Activated effector memory CD4-positive, alpha-beta T cell treated with Interleukin-2 at 50 U/mL for 16 hours (primary cell): ENCODE measurements at places on chromosomes 5 and 9.
A peak's percentile ranks its signal among the peaks of the same experiment; 100 is the strongest.

GRCh38 chr9:14298601-14299022 is 15.3 kb downstream of the NFIB start:
- no peak for DNase-seq

- no peak for DNase-seq
Measured at GRCh38 chr9:69433392-69433791, 108.4 kb downstream of the ENTREP1 start.

DNA sequence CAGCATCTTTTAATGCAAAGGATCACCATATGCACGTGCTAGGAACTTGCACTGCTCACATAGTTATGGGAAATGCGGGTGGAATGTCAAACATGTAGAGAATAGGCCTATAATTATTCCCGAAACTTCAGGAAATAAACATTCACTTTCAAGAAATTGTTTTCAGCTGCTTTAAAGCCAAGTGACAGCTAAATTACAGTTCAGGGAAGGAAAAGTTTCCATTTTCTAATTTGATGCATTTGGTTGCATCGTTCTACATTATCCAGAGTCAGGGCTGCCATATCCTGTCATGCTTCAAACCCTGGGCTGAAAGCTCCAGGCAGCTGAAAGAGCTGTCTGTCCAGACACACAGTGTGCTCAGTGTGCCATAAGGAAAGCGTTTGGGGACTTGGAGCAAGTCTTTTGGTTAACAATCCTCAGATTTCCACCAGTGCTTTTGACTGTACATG is 518.1 kb downstream of the CSNK1G3 start:
- DNase-seq: no peak

- DNase-seq: no peak
Measured at GRCh38 chr9:13267743-13268142, 11.7 kb downstream of the MPDZ start.

DNA sequence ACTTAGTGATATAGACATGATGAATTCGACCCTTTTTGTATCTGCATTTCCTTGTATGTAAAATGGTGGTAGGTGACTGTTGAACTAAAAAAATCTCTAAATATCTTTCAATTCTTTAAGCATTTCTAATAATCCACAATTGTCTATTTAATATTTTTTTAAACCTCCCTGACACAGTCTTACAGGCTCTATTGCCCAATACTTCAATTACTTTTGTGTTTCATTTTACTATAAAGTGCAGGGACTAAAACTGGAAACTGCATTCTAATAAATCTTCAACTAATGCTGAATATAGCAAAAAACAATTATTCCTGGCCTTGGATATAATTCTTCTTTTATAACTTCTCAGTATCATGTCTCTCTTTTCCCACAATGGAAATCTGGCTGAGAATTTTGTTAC is 202.7 kb upstream of the PIK3R1 start:
- DNase-seq: no peak

DNA sequence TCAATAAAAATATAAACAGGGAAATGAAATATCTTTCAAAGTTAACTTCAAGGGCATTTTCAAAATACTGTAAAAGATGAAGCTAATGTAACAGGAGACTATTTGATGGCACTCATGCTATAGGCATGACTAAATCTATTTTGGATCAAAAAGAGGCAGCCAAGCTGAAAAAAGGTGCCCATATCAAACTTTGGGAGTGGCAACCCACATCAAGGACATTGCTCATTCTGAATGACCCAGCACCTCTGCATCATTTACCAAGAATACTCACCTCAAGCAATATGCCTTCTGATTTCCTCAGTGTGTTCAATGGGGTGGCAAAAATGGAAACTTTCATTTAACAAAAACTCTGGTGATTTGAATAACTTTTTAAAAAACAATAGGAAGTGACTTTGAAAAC is 853.3 kb downstream of the TLE1 start:
- no peak for DNase-seq

GRCh38 chr5:61228691-61229280 is 66.5 kb upstream of the SMIM15 start:
- DNase-seq: no peak

DNA sequence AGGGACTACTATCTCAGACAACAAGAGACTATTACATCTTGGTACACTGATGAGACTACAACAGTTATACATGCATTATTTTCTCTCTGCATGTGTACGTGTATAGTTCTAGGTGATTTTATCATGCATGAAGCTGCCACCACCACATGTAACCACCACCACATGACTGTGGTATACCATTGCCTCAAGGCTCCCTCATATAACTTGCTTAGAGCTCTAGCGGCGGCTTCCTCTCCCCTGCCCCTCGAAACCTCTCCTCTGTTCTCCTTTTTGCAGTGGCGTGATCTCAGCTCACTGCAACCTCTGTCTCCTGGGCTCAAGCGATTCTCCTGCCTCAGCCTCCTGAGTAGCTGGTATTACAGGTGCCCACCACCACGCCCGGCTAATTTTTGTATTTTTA is 162.3 kb downstream of the AOPEP start:
- DNase-seq: no peak

- DNase-seq: no peak
Measured at GRCh38 chr5:127409921-127410675, 107.3 kb upstream of the PRRC1 start.

- no peak for DNase-seq
Measured at GRCh38 chr9:105389796-105390195, 58.0 kb upstream of the FSD1L start.

DNA sequence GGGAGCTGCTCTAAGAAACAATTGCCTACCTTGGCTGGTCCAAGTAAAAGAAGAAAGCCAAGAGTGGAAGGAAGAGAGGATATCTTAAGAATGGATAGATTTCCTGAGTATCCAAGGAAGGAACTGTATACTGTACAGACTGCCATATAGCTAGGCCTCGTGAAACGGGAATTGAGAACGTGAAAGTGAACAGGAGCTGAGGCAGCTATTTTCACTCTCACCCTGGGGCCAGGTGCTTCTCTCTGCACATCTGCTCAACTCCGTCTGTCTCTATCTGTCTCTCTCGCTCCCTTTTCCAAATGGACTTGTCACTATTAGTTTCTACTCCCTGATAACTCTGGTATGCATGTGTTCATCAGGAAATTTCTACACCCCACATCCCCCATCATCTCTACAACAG is 35.9 kb upstream of the TESK1 start:
- DNase-seq: no peak

- peak; percentile 68 for DNase-seq
Measured at GRCh38 chr9:132235894-132236661, 74.2 kb downstream of the NTNG2 start.

- DNase-seq: peak; percentile 27
Measured at GRCh38 chr9:69173891-69174615, at the start of gene TJP2. Gene TJP2, plus strand, starts transcription at chr9:69174277. Its CDS starts 96 bp downstream, at chr9:69174373.

GRCh38 chr5:125484272-125484741 is 737.9 kb upstream of the ZNF608 start:
- no peak for DNase-seq

GRCh38 chr5:115948091-115948534 is 14.2 kb upstream of the LVRN start:
- DNase-seq: no peak

DNA sequence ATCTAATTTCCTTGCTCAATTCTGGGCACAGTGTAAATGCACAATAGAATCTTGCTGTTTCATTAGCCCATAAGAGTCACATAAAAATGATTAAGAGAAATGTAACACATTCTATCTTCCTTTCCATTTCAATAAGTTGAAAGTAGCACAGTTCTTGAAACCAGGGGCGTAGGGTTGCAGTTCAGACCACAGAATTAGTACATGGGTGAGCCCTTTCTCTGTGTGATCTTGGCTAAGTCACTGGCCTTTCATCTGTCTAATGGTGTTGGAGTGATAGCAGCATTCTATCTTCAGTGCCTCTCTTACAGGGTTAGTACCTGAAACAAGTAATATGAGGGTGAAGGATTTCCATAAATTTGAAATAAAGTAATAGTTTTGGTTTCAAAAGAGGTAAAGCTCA is 445.3 kb upstream of the ZNF462 start:
- DNase-seq: no peak

DNA sequence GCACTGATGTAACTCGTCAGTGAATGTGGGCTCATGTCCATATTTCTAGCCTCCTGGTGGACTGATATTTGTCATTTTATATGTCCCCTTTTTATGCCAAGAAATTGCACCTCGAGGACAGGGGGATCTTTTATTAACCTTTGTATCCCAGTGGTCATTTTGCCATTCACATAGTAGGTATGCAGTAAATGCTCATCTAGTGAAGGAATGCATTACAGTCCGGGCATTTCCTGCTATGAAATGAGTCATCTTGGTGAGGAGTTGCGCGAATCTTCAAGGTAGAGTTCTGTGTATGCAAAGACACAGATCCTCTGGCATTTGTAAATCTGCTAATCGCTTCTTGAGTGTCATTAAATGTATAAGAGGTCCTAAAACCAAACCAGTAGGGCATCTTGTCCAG is 755.5 kb upstream of the ADAMTS16 start:
- DNase-seq: no peak

DNA sequence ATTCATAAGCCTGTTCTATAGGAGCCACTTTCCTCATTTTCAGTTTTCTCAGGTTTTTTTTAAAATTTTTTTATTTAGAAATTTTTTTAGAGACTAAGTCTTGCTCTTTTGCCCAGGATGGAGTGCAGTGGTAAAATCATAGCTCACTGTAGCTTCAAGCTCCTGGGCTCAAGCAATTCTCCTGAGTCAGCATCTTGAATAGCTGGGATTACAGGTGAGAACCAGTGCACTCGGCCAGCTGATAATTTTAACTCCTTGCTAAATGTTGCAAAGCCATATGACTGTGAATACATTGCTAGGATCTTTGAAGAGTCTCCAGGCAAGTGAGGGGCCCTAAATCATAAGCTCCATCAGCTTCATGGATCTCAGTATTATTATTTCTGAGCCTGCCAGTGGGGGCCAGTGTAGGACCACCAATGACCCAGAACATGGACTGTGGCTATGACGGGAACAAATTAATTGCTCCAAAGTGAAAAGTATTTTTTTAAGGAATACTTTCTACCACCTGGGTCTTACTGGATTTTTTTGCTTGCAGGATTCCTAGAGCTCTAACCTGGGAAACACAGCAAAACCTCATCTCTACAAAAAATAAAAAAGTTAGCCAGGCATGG is 5.7 kb upstream of the GAPVD1 start:
- no peak for DNase-seq

DNA sequence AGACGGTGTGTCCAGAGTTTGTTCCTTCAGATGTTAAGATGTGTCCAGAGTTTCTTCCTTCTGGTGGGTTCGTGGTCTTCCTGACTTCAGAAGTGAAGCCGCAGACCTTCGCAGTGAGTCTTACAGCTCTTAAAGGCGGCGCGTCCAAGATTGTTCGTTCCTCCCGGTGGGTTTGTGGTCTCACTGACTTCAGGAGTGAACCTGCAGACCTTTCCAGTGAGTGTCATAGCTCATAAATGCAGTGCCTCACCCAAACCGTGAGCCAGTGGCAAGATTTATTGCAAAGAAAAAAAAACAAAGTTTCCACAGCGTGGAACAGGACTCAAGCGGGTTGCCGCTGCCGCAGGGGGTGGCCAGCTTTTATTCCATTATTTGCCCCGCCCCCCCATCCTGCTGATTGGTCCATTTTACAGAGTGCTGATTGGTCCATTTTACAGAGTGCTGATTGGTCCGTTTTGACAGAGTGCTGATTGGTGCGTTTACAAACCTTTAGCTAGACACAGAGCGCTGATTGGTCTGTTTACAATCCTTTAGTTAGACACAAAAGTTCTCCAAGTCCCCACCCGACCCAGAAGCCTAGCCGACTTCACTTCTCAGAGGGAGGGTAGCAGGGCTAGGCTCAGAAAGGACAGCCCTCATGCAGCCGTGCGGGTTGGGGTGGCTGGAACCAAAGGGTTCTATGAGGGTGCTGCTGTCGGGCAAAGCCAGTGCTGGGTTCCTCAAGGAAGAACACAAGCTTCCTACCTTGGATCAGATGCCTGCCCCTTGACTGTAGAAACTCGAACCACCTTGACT is 9.1 kb upstream of the RNF130 start:
- DNase-seq: no peak

DNA sequence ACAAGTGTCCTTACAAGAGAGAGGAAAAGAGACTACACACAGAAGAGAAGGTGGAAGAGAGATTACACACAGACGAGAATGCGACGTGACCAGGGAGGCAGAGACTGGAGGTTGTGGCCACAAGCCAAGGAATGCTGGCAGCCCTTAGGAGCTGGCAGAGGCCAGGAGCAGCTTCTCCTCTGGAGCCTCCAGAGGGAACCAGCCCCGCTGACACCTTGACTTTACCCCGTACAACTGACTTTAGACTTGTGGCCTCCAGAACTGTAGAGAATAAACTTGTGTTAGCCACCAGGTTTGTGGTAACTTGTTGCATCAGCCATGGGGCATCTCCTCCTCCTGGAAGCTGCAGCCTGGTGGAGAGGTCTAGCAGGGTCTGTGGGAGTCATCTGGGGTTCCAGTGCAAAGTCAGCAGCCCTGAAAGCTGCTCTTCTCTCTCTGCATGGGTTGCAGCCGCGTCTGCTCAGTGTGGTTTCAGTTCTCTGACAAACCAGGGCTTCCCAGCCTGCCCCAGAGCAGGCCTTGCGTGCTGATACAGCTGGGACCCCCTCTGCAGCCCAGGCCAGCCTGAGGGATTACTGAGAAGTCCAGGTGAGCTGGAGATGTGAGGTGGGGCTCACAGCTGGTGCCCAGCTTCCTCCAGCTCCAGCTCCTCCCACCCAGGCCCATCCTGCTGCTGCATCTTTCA is 30.8 kb upstream of the CNOT6 start:
- DNase-seq: no peak

GRCh38 chr5:169745441-169746146 is 108.5 kb downstream of the DOCK2 start:
- DNase-seq: no peak

DNA sequence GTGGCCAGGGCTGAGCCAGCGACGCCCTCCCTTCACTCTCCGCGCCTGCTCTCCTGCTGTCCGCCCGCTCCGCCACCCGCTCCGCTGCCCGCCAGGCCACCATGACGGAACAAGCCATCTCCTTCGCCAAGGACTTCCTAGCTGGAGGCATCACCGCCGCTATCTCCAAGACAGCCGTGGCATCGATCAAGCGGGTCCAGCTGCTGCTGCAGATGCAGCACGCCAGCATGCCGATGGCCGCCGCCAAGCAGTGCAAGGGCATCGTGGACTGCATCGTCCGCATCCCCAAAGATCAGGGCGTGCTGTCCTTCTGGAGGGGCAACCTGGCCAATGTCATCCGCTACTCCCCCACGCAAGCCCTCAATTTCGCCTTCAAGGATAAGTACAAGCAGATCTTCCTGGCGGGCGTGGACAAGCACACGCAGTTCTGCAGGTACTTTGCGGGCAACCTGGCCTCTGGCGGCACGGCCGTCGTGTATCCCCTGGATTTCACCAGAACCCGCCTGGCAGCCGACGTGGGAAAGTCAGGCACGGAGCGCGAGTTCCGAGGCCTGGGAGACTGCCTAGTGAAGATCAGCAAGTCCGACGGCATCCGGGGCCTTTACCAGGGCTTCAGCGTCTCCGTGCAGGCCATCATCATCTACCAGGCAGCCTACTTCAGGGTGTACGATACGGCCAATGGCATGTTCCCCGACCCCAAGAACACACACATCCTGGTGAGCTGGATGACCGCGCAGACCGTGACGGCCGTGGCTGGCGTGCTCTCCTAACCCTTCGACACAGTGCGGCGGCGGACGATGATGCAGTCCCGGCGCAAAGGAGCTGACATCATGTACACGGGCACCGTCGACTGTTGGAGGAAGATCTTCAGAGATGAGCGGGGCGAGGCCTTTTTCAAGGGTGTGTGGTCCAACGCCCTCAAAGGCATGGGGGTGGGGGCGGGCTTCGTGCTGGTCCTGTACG is 1130.4 kb upstream of the ACO1 start:
- no peak for DNase-seq
